ENCODE measurements at places on chromosomes 4 and X.

DNA sequence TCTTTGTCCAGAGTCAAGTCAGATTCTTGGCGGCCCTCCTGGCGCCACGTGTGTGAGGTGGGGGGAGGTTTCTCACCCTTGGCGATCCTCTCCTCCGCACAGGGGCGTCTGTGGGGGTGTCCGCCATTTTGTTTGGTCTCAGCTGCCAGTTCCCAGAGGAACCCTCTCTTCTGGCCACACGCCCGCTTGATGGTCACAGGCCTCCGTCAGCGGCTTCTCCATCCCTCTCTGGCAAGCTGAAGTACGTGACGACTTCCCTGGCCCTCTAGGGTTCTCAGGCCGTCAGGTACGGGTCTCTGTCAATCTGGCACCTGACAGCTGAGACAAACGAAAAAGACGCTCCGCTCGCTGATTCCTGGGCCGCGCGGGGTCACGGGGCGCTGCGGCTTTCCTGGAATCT, 272.6 kb downstream of the TRIML1 start:
- no peak for DNase-seq

DNA sequence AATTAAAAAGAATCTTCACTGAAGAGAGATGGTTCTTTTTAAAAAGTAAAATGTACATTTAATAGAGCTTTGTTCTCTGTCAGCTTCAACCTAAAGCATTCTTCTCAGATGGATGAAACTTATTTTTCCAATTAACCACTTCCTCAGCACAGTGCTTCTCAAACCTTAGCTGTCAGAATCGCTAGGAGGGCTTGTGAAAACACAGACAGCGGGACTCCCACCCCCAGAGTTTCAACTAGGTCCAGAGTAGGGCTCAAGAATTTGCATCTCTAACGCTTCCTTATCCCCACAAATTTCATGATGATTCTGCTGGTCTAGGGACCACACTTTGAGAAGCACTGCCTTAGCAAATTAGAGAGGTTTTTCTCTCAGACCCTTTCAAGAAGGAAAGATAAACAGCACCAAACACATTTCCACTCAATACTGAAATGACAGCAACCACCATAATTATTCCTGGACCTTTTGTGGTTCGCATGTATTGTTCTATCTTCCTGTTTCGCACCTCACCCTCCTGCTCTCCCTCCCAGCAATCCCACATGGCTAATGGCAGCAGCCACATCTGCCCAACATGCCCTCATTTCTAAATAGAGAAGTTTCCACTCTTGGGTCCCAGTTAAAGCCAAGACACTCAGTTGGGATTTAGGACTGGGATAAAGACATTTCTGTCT, 73.2 kb downstream of the ZNF827 start:
- no peak for DNase-seq

- no peak for DNase-seq
These were observed 106.2 kb upstream of the FAT1 start for GRCh38 chr4:186829740-186830449.

- no peak for DNase-seq
These were observed 63.8 kb downstream of the SRPX start for GRCh38 chrX:38156838-38157237.

- no peak for DNase-seq
These were observed 8.6 kb upstream of the NKRF start for GRCh38 chrX:119614776-119615175.

- no peak for DNase-seq
These were observed 13.2 kb upstream of the SH3TC1 start for GRCh38 chr4:8185930-8186329.

GRCh38 chrX:133229361-133229760, 11.2 kb upstream of the TFDP3 start:
- no peak for DNase-seq

GRCh38 chr4:119211867-119212233, 663 bp upstream of the USP53 start:
- DNase-seq, result no peak

GRCh38 chrX:47480576-47480975, 2.4 kb downstream of the ZNF41 start:
- no peak for DNase-seq

GRCh38 chr4:7717946-7718490, 221.6 kb downstream of the AFAP1 start:
- DNase-seq, result no peak

DNA sequence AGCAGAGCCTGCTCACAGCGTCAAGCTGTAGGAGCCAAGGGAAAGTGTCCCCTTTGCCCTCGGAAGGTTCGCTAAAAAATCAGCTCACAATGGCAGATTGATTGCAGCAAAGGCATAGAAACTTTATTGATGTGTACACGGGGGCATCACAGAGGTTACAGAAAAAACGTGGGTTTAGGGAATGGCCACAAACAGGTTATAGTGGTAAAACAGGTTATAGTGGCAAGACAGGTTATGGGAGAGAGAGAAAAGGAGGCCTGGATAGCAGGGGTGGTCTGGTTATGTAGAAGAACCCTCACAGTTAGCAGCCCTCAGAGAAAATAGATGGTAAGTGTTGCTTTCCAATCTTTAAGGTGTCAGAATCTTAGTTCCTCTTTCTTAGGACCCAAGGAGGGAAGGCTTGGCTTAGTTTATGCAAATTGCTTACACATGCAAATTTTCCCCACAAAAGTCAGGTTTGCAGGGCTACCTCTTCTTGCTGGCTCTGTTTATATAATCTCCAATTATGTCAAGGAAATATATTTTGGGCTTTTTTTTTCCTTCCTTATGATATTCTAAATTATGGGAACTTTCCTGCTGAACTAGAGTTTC, 113.7 kb downstream of the BMP15 start:
- no peak for DNase-seq

GRCh38 chr4:15233626-15234025, 194.2 kb upstream of the C1QTNF7 start:
- no peak for DNase-seq

- no peak for DNase-seq
These were observed 198.9 kb upstream of the LDB2 start for GRCh38 chr4:17097362-17097761.

- no peak for DNase-seq
These were observed 1272.1 kb downstream of the ARAP2 start for GRCh38 chr4:34972189-34972588.

DNA sequence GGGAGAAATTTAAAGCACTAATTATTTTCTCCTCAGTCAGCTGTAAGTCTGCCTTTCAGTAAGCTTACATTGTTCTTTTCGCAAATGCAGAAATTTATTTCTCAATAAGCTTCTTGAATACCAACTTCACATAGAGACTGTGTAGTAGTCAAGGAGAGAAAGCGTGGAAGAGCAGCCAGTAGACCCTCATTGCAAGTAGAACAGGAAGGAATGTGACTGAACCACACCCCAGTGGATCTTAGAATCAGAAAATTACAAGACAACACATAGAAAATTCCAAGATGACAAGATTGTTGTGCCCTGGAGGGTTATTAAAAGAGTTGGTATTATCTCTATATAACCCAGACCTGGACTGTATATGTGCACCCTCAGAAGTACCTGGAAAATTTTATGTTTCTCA, 216.9 kb downstream of the RELL1 start:
- no peak for DNase-seq

GRCh38 chrX:116246261-116246660, 75.7 kb downstream of the AGTR2 start:
- DNase-seq, result no peak

GRCh38 chr4:96395747-96396146, 555.9 kb downstream of the PDHA2 start:
- no peak for DNase-seq

- DNase-seq, result peak; percentile 51
These were observed 260.5 kb downstream of the TMA16 start for GRCh38 chr4:163755013-163755412.

- DNase-seq, result no peak
These were observed 338.2 kb upstream of the GATB start for GRCh38 chr4:152099061-152099425.

- no peak for DNase-seq
These were observed 33.3 kb downstream of the FRYL start for GRCh38 chr4:48746608-48747362.

- DNase-seq, result no peak
These were observed 29.4 kb upstream of the OPHN1 start for GRCh38 chrX:68462653-68463052.

DNA sequence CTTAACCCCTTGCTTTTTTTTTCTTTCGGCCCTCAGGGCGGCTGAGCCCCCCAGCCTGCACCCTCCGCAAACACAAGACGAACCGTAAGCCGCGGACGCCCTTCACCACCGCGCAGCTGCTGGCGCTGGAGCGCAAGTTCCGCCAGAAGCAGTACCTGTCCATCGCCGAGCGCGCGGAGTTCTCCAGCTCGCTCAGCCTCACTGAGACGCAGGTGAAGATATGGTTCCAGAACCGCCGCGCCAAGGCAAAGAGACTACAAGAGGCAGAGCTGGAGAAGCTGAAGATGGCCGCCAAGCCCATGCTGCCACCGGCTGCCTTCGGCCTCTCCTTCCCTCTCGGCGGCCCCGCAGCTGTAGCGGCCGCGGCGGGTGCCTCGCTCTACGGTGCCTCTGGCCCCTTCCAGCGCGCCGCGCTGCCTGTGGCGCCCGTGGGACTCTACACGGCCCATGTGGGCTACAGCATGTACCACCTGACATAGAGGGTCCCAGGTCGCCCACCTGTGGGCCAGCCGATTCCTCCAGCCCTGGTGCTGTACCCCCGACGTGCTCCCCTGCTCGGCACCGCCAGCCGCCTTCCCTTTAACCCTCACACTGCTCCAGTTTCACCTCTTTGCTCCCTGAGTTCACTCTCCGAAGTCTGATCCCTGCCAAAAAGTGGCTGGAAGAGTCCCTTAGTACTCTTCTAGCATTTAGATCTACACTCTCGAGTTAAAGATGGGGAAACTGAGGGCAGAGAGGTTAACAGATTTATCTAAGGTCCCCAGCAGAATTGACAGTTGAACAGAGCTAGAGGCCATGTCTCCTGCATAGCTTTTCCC, 3.4 kb downstream of the MSX1 start:
- no peak for DNase-seq

DNA sequence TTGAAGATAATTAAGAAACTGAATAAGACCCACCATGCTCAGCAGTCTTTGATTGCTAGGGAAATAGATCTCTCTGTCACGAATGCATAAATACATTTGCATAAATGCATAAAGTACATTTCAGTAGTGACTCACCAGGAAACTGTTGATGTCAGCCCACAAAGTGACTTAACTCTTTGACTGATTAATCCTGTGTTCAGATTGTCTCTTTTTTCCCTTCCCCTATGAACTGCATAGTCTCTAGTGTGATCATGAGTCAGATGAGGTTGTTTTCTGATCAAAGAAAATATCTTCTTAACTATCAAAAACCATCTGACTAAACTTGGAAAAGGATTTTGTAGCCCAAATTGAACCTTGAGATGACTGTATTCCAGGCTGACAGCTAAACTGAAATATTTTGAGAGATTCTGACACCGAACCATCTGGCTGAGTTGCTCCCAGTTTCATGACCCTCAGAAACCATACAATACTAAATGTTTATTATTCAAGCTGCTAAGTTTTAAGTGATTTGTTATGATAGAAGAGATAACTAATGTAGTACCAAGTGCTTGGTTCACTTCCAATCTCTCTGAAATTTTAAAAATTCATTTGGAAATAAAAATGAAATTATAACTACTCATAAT, 1381.5 kb upstream of the AGA start:
- no peak for DNase-seq

DNA sequence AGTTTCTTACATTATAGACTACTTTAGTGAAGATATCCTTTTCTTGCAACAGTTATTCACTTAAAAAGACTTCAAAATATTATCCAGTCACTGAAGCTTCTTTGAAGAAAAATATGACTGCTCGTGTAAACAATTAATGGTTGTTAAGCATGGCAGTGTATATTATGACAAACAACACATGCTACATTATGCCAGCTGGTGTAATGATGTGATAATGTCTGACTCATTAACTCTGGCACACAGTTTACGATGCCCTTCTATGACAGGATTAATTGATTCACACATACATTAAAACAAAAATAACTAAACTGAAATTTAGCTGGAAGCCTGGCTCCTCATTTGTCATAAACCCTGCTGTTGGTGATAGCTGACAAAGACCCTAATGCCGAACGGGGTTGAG, 22.4 kb downstream of the GK2 start:
- DNase-seq, result no peak

DNA sequence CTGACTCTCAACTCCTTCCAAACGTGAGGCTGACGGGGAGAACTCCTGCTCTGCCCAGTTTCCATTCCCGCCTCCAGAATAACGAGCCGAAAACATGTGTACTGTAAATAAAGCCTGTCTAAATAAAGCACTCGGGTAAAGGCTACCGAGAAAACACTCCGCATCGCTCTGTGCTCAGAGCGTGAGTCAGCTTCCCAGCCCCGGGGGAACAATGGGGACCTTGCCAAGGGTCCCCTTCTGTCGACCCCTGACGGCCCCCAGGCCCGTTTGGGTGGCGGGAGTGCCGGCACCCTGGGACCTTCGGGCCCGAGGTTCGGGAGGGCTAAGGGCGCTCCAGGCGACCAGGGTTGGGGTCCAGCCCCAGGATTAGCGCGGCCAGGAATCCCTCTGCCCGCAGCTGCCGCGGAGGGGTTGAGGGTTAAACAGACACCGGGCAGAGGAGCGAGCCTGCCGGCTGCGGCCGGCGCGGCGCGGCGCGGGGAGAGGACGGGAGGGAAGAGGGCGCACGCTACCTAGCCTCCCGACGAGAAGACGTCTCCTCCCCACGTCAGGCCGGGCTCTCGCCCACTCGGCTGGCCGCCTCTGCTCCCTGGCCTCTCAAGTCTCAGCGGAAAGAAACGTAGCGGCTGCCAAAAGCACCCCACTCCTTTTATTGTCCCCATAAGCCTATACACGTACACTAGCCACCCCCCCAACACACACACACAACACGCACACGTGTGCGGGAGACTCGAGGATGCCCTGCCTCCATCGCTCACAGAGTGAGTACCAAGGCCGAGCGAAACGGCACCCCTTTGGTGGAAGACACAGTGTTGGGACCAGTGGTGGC, 85.5 kb downstream of the BCOR start:
- no peak for DNase-seq

DNA sequence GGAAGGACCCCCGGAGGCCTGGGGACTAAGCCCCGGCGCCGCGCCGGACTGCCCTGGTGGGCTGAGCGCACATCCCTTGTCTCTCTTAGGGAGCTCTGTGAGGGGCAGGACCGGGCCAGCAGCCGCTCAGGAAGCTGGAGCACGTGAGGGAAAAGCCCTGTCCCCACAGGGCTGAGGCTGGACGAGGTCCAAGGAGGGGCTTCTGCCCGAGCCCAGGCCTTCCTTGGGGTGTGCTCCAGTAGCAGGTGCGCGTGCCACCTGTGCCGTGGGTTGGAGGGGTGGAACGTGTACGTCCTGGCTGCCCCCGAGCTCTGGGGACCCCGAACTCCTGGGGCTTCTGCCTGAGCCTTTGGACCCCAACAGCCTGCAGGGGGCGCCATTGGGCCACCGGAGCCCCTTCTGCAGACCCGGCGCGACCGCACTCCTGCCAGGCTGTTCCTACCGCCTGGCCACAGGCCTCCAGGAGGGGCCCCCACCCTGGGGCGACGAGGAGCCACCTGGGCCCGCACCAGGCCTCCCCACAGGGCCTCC, 27.2 kb downstream of the TACC3 start:
- peak; percentile 70 for DNase-seq
